Bronchial epithelial cell (primary cell): ENCODE measurements at places on chromosomes 11 and 22.

GRCh38 chr22:44206696-44207095, 26.0 kb downstream of the PARVG start:
- no peak for DNase-seq

- no peak for DNase-seq
Observed at GRCh38 chr11:12044799-12045198, 36.4 kb upstream of the DKK3 start.

DNA sequence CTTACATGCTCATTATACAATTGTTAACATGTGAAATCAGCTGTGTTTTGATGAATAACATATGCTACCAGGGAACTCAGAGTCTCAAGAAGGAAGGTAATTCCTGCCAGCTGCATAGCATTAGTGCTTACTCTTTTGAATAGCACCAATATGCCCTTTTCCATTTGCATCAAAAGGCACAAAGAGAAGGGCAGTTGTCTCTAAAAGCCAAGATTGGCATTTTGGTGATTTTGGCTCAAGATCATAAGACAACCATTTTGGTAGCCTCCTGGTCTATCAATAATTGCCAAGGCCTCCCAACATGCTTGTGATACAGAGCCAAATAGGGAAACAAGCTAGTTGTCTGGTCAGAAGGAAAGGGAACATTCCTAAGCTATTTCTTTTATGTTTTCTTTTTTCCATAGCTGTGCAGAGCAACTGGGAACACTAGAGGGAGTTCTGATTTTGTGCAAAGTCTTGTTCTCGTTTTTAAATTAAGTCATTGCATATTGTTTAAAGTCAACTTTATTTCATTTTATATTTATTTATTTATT, 416.7 kb upstream of the CHORDC1 start:
- DNase-seq: peak; percentile 30

DNA sequence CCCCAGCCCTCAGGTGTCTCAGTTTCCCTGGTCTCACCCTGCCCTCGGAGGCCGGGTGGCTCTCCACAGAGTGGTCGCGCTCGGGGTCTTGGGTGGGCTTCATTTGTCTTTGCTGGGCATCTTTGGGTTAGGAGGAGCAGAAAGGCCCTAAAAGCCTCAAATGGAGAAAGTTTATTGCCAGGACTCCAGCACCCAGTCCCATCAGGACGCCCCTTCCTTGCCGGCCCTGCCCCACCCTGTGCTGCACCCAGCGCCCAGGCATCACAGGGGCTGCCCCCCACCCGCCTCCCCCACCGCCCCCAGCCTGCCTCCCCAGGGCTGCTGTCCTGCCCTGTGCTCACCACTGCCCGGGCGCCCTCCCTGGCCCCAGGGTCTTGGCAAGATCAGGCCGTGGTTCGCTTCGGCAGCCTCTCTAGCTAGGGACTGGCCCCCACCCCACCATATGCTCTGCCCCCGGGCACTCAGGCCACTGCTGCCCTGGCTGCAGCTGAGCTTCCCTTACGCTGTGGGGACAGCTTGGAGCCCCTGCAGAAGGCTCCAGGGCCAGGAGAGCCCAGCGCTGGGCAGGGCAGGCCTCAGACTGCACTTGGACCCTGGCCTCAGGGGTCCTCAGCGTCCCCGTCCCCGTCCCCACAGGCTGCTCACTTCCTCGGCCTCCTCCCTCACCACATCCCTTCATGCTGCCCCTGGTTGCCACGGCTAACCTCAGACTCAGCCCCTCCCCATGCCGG, 31.4 kb downstream of the MOB2 start:
- DNase-seq: no peak

DNA sequence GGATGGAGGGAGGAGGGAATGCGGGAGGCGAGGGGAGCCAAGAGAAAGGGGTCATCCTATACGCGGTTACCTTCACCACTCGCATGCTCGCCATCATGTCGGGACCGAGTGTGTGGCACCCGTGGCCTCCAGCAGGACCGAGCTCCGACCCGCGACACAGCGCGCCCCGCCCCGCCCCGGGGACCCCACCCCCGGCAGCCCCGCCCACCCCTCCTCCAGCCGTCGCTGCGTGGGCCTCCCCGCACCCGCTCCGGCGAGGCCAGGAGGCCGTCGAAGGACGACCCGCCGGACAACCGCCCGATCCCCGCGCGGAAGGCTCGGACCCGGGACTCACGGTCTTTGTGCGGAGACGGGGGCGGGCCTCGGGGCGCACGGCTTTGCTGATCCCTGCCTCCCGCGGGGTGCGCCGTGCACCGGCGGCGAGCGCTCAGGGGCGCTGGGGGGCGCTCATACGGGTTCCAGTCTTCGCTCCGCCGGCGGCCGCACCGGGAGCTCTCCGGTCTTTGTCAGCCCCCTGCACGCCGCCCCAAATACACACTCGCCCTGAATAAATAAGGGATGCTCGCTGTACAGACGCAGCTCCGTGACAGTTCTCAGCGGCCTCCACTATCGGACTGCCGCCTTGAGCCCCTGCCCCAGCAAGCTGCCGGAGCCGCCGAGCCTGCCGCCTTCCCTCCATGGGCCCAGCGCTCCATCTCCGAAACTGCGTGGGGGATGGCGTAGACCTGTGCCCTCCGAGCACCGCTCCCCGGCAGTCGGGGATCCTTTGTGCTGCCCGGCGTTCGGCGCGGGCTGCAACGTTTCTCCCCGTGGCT, at the start of gene UBE2L6:
UBE2L6 (minus strand) TSS at position 158 of the 815 bp plus-strand sequence; CDS start at position 97, 61 bp downstream.
- DNase-seq: no peak

- DNase-seq: peak; percentile 30
Observed at GRCh38 chr11:100682247-100682969, 4.7 kb upstream of the ARHGAP42 start.

GRCh38 chr11:33894398-33894746, 2.5 kb upstream of the LMO2 start:
- DNase-seq: no peak

DNA sequence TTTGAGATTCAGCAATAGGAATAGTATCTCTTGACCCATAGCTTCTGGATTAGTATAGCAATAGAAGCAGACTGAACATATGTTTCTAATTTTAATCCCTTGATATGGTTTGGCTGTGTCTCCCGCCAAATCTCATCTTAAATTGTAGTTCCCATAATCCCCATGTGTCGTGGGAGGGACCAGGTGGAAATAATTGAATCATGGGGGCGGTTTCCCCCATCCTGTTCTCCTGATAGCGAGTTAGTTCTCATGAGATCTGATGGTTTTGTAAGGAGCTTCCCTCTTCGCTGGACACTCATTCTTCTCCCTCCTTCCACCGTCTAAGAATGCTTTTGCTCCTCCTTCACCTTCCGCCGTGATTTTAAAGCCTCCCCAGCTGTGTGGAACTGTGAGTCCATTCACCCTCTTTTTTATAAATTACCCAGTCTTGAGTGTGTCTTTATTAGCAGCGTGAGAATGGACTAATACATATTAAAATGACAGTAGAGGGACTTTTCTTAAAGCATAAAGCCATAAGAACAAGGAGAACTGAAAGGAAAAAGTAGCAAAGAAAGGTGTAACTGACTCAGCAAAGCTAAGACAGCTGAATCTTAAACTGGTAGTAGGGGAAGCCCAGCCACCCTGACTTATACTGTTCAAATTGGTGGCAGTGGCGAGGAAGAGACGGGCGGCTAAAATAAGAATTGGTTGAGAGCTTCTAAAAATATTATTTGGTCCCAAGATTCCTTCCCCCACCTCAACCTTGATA, 20.3 kb upstream of the SLN start:
- DNase-seq: no peak

DNA sequence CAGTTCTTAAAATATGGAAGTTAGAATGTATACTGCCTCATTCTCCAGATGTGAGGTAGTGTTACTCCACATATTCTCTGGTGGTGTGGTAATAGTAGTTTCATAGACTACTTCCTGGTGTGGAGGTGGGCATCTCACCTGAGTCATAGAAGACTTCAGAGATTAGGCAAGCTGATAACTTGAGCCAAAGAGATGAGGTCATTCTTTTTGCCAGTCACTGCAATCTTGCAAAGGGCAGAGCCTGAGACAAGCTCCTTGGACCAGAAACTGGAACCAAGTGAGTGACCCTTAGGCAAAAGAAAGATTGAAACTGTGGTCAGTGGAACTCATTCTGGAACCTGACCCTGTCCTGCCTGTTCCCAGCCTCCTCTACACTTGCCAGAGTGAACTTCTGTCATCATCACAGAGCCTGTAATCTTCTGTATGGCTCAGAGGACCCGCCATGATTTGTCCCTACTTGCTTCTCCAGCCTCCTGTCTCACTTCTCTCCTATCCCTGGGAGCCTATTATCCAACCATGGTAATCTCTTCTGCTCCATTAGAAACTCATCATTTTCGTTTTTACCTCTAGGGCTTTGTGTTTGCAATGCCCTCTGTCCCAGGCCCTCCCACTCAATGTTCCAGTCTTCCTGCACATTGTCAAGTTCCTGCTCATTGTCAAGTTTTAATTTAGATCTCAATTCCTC, 10.6 kb upstream of the CCDC83 start:
- peak; percentile 99 for DNase-seq

- DNase-seq: no peak
Observed at GRCh38 chr22:49305214-49305965, 522.3 kb downstream of the BRD1 start.

- no peak for DNase-seq
Observed at GRCh38 chr22:35861451-35861850, 143.8 kb downstream of the APOL5 start.

GRCh38 chr22:25447067-25447685, 117.3 kb upstream of the GRK3 start:
- no peak for DNase-seq

GRCh38 chr11:47000033-47000432, 63.5 kb downstream of the CSTPP1 start:
- DNase-seq: no peak

DNA sequence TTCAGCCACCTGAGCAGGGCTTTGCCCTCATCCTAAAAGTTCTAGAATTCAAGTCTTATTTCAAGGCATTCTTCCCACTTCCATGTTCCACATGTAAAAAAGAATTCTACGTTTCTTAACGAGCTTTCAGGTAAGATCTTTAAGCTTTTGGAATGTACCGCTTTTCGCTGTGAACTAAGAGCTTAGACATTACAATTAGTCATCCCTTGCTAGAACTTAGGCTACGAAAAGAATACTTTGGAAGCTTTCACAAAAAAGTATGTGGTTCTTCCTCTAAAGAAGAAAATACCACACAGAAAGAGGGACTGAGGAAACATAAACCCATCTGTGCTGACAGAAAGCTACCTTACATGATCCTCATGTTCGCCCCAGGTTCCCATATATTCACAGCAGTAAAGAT, 1.9 kb downstream of the NUMA1 start:
- DNase-seq: peak; percentile 61

GRCh38 chr22:35911877-35912276, 116.7 kb downstream of the RBFOX2 start:
- DNase-seq: no peak

GRCh38 chr22:42562684-42563083, 8.9 kb downstream of the SERHL2 start:
- no peak for DNase-seq

GRCh38 chr11:133606124-133606523, 73.8 kb upstream of the OPCML start:
- DNase-seq: no peak

GRCh38 chr11:86666193-86666592, 6.2 kb downstream of the ME3 start:
- peak; percentile 87 for DNase-seq

DNA sequence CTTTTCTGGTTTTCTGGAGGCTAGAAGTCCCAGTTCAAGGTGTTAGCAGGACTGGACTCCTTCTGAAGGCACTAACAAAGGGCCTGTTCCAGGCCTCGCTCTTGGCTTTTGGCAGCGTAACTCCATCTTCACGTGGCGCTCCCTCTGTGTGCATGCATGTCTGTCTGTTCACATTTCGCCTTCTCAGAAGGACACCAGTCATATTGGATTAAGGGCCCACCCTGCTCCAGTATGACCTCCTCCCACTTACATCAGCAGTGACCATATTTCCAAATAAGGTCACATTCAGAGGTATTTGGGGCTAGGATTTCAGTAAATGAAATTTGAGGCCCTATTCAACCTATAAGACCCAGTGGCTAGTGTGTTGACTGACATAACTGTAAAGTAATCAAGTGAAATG, 20.0 kb downstream of the APLP2 start:
- DNase-seq: no peak
